ENCODE measurements at places on chromosomes 1 and 21. TPM values are rescaled to one million over a fixed set of nuclear protein-coding genes. Genes with fewer than 3 reads are reported as not detected.

Gene SCMH1
- total RNA-seq: 9.1 TPM

Gene ARTN
- total RNA-seq: not detected

Gene NUDT17
- 3.3 TPM for total RNA-seq

GRCh38 chr1:220954321-220955075, 75.3 kb downstream of the HLX start:
- no peaks in the 10 kb centered on the region for H3K27me3 ChIP-seq
- no peaks in the 10 kb centered on the region for H3K4me1 ChIP-seq
- no peak overlapping the region for H3K27ac ChIP-seq
- no peaks in the 10 kb centered on the region for H3K36me3 ChIP-seq

- H3K36me3 ChIP-seq: no peaks in the 10 kb centered on the region
- H3K4me1 ChIP-seq: peaks cover 2% of the 10 kb centered on the region
- no peak overlapping the region for H3K27ac ChIP-seq
- no peak for DNase-seq
- no peaks in the 10 kb centered on the region for H3K27me3 ChIP-seq
- H3K4me3 ChIP-seq: no peak overlapping the region
Measured at GRCh38 chr1:68291688-68292384, 59.5 kb upstream of the WLS start.

- H3K4me3 ChIP-seq: no peak overlapping the region
- H3K4me1 ChIP-seq: peaks cover 27% of the 10 kb centered on the region
- no peaks in the 10 kb centered on the region for H3K27me3 ChIP-seq
- DNase-seq: peak; percentile 67
Measured at GRCh38 chr1:35715568-35716002, 3.1 kb downstream of the C1orf216 start.

DNA sequence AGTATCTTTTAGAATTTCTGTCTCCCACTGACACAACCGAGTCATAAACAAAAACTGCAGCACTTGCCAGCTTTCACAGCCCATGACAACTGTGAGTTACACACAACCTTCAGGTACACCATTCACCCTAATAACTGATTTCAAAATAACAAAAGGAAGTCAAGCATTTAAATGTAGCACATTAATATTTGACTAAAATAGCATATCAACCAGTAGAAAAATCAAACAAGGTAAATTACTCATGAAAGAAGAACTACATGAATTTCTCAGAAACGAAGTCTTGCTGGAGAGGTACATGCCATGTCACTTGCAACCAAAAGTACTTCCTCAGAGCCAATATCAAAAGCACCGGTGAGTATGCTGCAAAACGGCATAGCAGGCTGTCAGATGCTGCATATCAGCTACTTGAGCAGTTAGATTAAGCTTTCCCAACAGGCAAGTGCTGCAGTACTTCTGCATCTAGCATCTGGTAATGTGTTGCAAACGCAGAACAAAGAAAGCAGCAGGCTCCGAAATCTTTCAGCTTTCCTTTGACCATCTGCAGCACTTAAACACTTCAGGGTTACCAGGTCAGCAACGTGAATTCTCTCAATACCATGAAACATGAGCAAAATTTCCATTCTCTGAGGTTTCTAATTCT, 223.2 kb downstream of the SMYD3 start:
- no peaks in the 10 kb centered on the region for H3K4me1 ChIP-seq
- DNase-seq: no peak
- H3K4me3 ChIP-seq: no peak overlapping the region
- H3K36me3 ChIP-seq: peaks cover 2% of the 10 kb centered on the region
- H3K27ac ChIP-seq: no peak overlapping the region

DNA sequence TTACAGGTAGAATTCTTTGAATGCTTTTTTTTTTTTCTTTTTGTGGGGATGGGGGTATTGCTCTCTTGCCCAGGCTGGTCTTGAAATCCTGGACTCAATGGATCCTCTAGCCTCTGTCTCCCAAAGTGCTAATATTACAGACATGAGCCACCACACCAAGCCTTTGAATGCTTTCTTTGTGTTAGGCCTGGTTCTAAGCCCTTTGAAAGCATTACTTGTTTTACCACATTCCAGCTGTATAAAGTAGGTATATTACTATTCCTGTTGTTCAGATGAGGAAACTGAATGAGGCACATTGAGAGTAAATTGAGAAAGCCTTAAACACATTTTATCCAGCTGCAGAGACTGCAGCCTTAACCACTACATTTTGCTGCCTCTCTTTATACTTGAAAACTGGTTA, 841.8 kb upstream of the ADGRL4 start:
- H3K4me1 ChIP-seq: no peaks in the 10 kb centered on the region
- H3K4me3 ChIP-seq: no peak overlapping the region
- no peak for DNase-seq
- H3K27ac ChIP-seq: no peak overlapping the region
- H3K36me3 ChIP-seq: no peaks in the 10 kb centered on the region

- H3K27me3 ChIP-seq: no peaks in the 10 kb centered on the region
- no peaks in the 10 kb centered on the region for H3K4me1 ChIP-seq
- H3K27ac ChIP-seq: no peak overlapping the region
- no peaks in the 10 kb centered on the region for H3K36me3 ChIP-seq
- H3K4me3 ChIP-seq: no peak overlapping the region
- DNase-seq: no peak
Measured at GRCh38 chr1:2605509-2606395, 19.2 kb downstream of the PRXL2B start.
